Activated CD4-positive, alpha-beta T cell treated with anti-CD3 and anti-CD28 coated beads, Interleukin-2, amount 10 ng/mL, durations not matched to agents 7 days and 5 days (primary cell): ENCODE measurements at places on chromosomes 6 and 20.

GRCh38 chr6:88780714-88781389 is 182.6 kb downstream of the RNGTT start:
- peaks cover 14% of the 10 kb centered on the region for H3K36me3 ChIP-seq
- no peak overlapping the region for H3K4me3 ChIP-seq
- DNase-seq: peak; percentile 70
- H3K27me3 ChIP-seq: no peaks in the 10 kb centered on the region
- H3K27ac ChIP-seq: no peak overlapping the region
- peaks cover 5% of the 10 kb centered on the region for H3K4me1 ChIP-seq

DNA sequence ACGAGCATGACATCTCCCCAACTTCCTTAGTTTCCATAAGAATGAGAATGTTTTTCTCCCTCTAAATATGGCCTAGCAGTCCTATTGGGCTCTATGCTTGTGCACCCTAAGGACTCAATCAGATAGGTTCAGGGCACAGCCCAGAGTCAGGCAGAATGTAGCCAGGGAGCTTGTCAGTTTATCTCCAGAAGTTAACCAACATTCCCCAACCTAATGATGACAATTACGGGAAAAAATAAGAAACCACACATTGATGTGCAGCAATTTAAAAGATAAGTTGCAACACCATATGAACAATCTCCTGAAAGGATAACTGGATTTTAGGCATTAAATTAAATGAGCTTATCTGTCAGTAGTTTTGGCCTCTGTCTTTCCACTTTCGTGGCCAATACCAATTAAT is 71.1 kb downstream of the HDDC2 start:
- no peak for DNase-seq
- no peak overlapping the region for H3K4me3 ChIP-seq
- no peak overlapping the region for H3K27ac ChIP-seq
- H3K4me1 ChIP-seq: no peaks in the 10 kb centered on the region
- peaks cover 14% of the 10 kb centered on the region for H3K27me3 ChIP-seq

GRCh38 chr6:154156135-154156896 is 117.3 kb downstream of the OPRM1 start:
- H3K4me1 ChIP-seq: peaks cover 37% of the 10 kb centered on the region
- H3K36me3 ChIP-seq: peaks cover 22% of the 10 kb centered on the region
- H3K27me3 ChIP-seq: no peaks in the 10 kb centered on the region
- DNase-seq: peak; percentile 70
- peak overlapping the region; percentile 82 for H3K27ac ChIP-seq
- peak overlapping the region; percentile 70 for H3K4me3 ChIP-seq

GRCh38 chr6:9398071-9398766 is 962.9 kb upstream of the SLC35B3 start:
- no peak overlapping the region for H3K4me3 ChIP-seq
- no peaks in the 10 kb centered on the region for H3K36me3 ChIP-seq
- H3K27me3 ChIP-seq: peaks cover 20% of the 10 kb centered on the region
- no peaks in the 10 kb centered on the region for H3K4me1 ChIP-seq

DNA sequence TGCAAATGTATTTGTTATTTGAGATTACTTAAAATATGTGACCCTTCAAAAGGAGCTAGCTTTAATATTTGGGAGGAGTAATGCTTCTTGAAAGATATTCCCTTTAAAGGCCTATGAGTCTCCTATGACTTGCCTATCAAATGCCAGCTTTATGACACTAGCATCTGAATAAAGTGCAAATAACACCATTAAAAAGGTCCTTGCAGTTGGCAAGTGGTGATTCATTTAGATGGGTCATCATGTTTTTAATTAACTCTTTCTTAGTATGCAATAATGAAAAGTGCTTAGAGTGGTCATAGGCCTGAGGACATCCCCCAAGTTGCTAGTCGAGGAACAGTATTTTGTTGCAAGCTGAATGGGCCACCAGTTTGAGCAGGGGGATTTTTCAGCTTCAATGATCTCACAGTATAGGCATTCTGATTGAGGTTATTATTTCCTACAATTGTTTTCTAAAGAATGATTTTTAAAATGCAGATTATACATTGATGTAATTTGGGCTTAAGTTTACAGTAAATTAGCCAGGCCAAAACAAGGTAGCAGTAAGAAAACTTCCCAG is 3.7 kb upstream of the CD2AP start:
- no peak overlapping the region for H3K4me3 ChIP-seq
- no peak for DNase-seq
- H3K36me3 ChIP-seq: peaks cover 2% of the 10 kb centered on the region
- H3K27me3 ChIP-seq: peaks cover 19% of the 10 kb centered on the region
- H3K27ac ChIP-seq: no peak overlapping the region
- H3K4me1 ChIP-seq: peaks cover 16% of the 10 kb centered on the region

DNA sequence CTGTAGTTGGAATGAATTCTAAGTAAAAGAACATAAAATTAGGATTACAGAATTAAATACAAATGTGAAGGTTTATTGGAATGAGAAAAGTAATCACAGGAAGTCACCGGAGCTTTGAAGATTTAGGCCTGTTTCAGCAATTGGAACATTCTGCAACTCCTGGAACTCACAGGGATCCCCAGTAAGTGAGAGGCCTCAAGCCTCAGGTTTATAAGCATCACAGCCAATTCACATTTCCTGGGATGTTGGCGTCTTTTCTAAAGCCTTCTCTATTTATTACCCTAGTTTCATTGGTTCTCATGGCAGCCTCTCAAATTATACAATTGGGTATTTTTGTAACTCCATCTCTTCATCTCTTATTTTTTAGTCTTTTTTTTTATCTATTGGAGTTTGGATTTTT is 90.4 kb upstream of the HIVEP1 start:
- DNase-seq: no peak
- no peaks in the 10 kb centered on the region for H3K27me3 ChIP-seq
- H3K4me3 ChIP-seq: no peak overlapping the region
- no peak overlapping the region for H3K27ac ChIP-seq
- no peaks in the 10 kb centered on the region for H3K36me3 ChIP-seq

DNA sequence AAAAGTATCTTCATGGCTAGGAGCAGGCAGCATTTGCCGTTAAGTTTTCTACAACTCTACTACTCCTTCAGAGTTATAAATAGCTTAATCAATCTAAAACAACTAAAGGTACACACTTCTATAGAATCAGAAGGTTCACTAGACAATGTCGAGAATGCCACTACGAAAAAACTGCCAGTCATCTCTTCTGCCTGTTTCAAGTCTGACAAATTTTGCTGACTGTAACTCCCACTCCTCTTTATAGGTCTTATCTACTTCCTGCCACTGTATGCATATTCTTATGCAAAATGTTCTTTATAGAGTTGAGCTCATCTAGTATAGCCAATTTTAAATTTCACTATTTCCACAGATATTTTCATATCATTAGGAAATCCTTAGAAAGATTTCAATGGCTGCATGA is 160.1 kb downstream of the EYS start:
- no peak overlapping the region for H3K27ac ChIP-seq
- no peak for DNase-seq

- H3K27me3 ChIP-seq: no peaks in the 10 kb centered on the region
- no peaks in the 10 kb centered on the region for H3K4me1 ChIP-seq
- no peak for DNase-seq
- no peak overlapping the region for H3K27ac ChIP-seq
- no peaks in the 10 kb centered on the region for H3K36me3 ChIP-seq
- no peak overlapping the region for H3K4me3 ChIP-seq
These were observed 71.0 kb upstream of the MARCKS start for GRCh38 chr6:113786168-113786567.

DNA sequence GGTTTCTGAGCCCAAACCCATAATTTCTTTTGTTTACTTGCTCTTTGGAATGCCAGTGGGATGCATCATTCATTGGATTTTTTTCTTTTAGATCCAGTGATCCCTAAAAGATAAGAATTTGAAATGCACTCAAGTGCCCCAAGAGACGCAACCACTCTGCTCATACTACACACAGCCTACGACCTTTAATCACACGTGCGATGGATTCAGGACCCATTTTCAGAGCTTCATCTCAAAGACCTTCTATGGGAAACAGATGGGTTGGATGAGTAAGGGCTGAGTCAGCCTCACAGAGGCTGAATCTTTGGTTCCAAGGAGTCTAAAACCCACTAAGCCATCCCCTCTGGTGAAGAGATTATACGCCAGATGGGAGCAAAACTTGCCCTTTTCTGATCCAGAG is 265.5 kb upstream of the EXOC2 start:
- H3K36me3 ChIP-seq: no peaks in the 10 kb centered on the region
- no peak overlapping the region for H3K27ac ChIP-seq
- H3K4me3 ChIP-seq: no peak overlapping the region
- DNase-seq: no peak
- H3K27me3 ChIP-seq: peaks cover 6% of the 10 kb centered on the region
- H3K4me1 ChIP-seq: no peaks in the 10 kb centered on the region

- no peak overlapping the region for H3K4me3 ChIP-seq
- no peaks in the 10 kb centered on the region for H3K4me1 ChIP-seq
- no peak overlapping the region for H3K27ac ChIP-seq
- no peaks in the 10 kb centered on the region for H3K27me3 ChIP-seq
- no peaks in the 10 kb centered on the region for H3K36me3 ChIP-seq
These were observed 106.6 kb downstream of the SGK1 start for GRCh38 chr6:134211297-134211696.

DNA sequence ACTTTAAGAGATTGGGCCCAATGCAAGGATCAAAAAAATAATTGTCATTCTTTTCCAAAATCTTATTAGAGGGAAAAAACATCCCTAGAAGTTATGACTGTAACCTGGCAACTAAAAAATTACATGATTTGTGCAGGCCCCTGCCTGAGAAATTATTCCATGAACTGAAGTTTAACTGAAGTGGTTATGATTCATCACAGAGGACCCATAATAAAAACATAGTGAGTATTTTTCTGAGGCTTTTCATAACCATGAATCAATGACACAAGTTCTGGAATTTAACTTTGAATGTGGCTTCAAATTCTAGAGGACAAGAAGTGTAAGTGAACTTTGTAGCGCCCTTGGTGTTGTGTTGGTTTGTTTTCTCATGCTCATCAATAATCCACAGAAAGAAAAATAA is 31.1 kb upstream of the CARMIL1 start:
- H3K27me3 ChIP-seq: no peaks in the 10 kb centered on the region
- DNase-seq: no peak
- no peak overlapping the region for H3K27ac ChIP-seq

DNA sequence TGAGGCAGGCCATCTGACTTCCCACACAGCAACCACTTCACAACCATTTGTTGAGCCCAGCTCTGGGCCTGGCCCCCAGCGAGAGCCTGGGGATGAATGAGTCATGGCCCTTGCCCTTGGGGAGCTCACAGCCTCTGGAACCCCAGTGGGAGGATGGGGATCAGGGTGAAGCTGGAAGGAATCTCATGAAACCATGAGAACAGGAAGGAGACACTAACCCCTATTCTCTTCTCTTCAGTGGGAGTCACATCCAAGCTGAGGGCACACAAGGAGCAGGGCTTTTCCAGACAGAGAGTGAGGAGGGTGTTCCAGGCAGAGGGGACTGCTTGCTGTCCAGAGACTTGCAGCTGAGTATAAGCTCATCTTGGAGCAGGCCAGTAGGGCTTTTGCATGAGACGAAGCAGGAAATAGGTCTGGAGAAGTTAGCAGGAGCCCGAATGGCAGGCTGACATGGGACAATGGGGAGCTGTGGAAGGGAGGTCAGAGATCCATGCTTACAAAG is 7.5 kb downstream of the FOXS1 start:
- no peaks in the 10 kb centered on the region for H3K36me3 ChIP-seq
- H3K4me3 ChIP-seq: no peak overlapping the region
- H3K27ac ChIP-seq: no peak overlapping the region

DNA sequence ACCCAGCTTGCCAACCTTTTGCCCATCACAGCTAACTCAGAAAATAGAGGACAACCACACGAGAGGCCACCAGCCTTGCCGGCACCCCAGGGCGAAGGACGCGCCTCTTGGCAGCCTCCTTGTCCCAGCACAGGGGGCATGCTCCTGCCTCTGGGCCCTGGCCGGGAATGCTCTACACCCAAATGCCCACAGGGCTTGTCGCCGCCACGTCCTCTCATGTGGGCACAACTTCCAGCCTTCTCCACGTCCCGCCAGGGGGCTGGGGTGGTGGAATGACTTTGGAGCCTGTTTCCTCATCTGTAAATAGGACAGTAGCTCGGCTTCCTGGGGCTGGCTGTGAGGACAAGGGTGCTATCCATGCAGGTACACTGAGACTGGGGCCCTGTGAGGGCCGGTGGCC is 152.4 kb upstream of the MLN start:
- no peak overlapping the region for H3K27ac ChIP-seq
- H3K4me1 ChIP-seq: peaks cover 4% of the 10 kb centered on the region
- DNase-seq: no peak
- H3K27me3 ChIP-seq: peaks cover 9% of the 10 kb centered on the region

- H3K4me1 ChIP-seq: peaks cover 3% of the 10 kb centered on the region
- DNase-seq: no peak
- H3K4me3 ChIP-seq: no peak overlapping the region
- no peak overlapping the region for H3K27ac ChIP-seq
- peaks cover 10% of the 10 kb centered on the region for H3K36me3 ChIP-seq
These were observed 43.1 kb downstream of the SLC17A5 start for GRCh38 chr6:73610444-73611275.

GRCh38 chr20:8328189-8328588 is 196.1 kb downstream of the PLCB1 start:
- H3K27me3 ChIP-seq: no peaks in the 10 kb centered on the region
- no peak overlapping the region for H3K4me3 ChIP-seq
- H3K27ac ChIP-seq: no peak overlapping the region
- no peaks in the 10 kb centered on the region for H3K4me1 ChIP-seq

DNA sequence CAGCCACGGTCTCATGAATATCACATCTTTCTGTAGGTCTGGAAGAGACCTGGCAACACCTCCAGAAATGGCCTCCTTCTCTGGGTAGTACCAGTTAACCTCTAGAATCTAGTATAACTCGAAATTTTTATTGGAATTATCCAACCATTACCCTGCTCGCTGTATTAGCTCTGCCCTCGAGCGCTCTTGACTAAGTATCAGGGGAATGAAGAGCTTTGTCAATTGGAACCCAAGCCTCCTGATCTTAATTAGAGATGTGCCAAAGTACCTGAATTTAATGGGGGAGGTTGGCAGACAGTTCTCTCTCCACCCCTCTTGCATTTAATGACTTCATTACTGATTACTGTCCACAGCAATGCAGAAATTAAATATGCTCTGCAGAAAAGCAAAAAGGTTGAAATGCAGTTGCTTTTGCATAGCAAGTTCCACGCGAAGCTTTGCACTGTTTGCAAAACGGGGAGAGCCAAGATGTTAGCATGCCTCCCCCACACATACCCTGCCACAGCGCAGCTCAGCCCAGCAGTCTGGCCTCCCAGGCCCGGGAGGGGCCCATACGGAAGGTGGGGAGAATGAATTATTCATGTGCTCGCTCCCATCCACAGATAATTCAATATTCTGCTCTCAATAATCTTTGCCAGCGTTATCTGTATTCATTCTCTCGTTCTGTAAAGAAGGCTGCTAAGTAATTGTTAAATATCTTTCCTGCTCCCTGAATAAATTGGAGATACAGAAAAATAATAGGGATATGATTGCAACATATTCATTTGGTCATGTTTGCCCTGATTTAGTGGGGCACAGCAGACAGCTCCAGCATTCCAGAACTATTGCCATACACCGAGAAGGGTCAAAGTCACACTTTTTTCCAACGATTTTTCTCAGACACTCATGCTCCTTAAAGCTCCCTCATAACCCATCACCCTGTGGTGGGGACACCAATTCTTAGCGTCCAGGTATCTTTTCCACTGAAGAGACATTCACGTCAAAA is 305.8 kb downstream of the CDH26 start:
- no peaks in the 10 kb centered on the region for H3K36me3 ChIP-seq
- no peaks in the 10 kb centered on the region for H3K27me3 ChIP-seq
- H3K27ac ChIP-seq: no peak overlapping the region
- DNase-seq: no peak
- H3K4me1 ChIP-seq: peaks cover 19% of the 10 kb centered on the region
